ENCODE measurements at places on chromosomes 13 and 19.

DNA sequence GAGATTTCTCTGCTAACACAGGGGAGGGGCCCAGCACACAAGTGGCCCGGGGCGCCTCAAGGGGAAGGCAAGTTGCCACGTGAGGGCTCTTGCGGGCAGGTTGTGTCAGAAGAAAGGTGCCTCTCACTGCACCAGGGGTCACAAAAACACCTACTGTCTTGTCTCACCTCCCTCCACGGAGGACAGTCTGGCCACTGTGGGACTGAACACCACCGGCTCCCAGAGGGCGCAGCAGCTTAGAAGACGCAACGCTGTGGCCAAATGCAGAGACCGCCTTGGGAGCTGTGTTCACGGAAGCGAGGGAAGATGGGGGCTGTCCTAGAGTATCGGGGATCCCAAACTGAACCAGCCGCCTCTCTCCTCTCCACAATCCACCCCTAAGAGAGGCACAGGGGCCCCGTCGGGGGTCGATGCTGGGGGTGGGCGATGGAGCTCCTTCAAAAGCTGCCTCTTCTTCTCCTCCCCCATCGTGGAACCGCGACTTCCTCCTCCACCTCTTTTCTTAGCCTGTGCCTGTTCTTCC, 177.5 kb downstream of the FOXO1 start:
- no peak for DNase-seq

- no peak for DNase-seq
These were observed 295.1 kb downstream of the MYO16 start for GRCh38 chr13:108924541-108924940.

GRCh38 chr13:32135655-32136054, 104.1 kb downstream of the FRY start:
- DNase-seq = no peak

- DNase-seq = no peak
These were observed 292.6 kb downstream of the ENOX1 start for GRCh38 chr13:43494206-43494605.

DNA sequence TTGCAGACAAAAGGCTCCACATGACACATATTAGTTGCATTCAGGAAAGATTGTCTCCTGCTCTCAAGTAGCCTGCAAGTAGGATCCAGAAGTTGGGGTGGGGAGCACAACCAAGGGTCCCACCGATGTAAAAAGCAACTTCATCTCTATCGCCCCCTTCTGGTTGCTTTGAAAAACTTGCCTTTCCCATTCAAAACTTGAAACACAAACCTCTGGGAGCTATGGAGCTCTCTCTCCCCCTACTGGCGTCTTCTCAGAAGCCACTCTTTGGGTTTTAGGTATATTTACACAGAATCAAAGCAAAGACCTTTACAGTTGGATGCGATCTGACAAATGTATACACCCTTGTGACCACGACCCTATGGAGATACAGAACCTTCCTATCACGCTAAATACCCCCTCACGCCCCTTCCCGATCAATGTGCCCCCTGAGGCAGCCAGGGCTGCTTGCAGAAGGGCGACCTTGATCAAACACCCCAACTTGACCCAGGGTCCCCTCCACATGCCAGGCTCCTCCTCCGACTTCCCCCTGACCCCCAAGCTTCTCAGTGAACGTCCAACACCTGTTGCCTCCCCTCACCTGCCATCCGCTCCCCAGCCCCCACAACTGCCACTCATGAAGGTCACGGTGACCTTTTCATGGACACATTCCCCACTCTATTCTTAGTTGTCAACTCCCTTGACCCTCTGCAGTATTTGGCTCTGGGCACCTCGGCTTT, 10.1 kb downstream of the NOSIP start:
- DNase-seq = peak; percentile 96

DNA sequence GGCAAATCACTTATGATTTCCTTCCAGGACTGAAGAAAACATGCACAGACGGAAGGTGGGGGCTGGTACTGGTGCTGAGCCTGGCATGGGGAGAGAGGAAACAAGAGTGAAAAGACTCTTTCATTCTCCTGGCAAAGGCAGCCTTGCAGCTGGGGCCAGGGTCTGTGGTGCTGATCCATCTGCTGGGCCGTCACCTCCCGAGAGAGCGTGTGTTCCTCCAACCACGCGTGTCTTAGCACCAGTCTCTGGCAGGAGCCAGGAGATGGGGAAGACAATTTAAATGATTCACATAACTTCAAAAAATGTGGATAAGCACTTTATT, 23.9 kb upstream of the SPART start:
- no peak for DNase-seq

- no peak for DNase-seq
These were observed 46.3 kb downstream of the C13orf42 start for GRCh38 chr13:51064753-51065152.

DNA sequence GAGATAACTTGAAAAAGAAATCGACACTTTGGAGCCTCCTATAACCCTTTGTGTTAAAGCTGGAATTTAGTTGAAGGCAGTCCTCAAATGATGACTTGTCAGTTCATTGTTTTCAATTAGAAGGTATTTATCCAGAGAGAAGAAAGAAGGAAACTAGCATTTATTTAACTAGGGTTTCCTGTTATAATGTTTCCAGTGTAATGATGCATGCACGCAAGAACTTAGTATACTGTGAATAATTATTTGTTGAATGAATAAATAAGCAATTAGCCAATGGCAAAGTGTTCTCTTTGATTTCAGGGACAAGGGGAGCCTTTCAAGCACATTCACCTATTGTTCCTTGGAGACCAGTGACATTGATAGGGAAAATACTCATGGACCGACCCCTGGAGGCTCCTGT, 307.4 kb downstream of the KLF5 start:
- no peak for DNase-seq

DNA sequence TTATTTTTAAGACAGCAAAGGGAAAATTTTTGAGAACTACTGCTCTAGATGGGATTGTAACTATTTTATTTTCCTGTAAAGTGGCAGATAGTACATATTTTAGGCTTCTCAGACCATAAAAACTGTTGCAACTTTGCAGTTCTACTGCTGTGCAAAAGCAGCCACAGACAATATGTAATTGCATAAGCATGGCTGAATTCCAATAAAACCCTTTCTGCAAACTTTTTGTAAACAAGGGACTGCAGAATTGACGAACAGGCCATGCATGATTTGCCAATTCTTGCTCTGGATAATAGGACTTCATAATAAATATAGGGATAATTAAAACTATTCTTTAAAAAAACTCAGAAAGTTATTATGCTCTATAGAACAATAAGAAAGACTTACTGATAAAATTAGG, 149.1 kb downstream of the SLITRK5 start:
- DNase-seq = no peak

DNA sequence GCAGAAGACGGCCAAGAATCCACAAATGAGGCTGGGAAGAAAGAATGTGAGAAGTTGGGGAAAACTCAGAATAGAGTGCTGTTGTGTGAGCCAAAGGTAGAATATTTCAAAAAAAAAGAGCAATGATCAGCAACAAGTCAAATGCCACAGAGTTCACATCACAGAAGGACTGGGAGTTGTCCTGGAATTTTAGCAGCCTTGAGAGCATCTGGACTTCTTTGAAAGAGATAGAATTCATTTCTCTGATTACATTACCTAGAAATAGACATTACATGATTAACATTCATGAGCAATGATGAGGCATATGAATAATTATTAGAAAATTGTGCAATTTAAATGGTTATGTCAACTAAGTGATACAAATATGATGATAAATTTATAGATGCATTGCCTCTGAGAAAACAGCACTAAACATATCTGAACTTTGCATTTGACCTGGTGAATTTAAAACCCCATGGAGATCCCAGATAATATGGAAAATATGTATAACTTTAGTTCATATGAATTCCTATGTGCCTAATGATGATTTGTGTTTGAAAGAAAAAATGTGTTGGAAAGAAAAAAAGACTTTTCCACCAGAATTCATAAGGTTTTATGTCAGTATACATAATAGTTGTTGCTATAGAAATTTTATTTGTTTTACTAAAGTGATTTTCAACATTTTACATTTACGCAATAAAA, 186.2 kb downstream of the POSTN start:
- DNase-seq = no peak

DNA sequence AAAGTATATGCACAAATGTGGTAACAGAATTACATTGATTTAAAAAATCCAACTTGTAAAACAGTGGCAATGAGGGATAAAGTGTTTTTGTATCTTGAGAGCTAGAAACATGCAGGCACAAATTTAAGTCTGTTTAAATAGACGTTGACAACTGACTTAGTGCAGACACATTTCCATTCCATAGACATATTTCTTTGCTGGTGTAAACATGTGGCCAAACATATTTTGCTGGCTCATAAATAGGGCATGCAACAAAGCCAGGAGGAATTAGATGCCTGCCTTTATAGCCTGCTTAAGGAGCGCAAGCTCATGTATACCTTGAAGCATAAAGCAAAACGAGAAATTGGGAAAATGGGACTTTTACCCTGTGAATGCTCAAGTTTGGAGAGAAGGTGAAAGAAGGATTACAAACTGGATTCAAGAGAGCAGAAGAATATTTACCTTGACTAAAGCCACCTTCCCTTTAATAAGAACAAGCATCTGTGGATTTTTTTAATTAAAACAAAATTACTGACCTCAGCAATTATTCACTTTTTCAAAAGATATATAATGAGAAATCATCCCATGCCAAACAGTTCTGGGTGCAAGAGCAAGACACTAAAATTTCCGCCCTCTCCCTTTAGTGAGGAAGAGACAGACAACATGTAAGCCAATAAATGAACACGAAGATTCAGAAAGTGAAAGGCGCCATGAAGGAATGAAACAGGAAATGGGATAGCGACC, 71.0 kb downstream of the DCT start:
- DNase-seq = no peak

- DNase-seq = no peak
These were observed 3.8 kb upstream of the SLC7A9 start for GRCh38 chr19:32873247-32873959.

GRCh38 chr13:109673477-109673876, 112.9 kb downstream of the IRS2 start:
- DNase-seq = no peak

- DNase-seq = no peak
These were observed 4.7 kb downstream of the DCAF15 start for GRCh38 chr19:13957051-13957450.

- no peak for DNase-seq
These were observed 386.6 kb downstream of the PCDH20 start for GRCh38 chr13:61029064-61029463.

DNA sequence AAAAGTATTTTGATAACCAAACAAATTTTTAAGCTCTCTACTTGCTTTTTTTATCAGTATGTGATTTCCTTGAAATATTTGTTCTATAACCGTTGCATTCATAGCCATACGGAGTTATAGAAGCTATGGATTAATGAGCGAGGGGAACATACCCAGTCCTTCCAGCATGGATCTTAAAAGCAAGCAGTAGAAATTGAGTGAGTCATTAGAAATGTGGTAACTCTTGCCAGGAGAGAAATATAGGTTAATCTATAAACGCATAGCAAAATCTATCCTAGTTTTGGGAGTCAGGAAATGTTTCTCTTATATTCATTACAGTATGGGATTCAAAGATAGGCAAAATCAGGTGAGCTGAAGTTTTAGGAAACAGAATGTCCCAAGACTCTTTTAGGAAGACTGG, 507.4 kb downstream of the DACH1 start:
- DNase-seq = no peak

DNA sequence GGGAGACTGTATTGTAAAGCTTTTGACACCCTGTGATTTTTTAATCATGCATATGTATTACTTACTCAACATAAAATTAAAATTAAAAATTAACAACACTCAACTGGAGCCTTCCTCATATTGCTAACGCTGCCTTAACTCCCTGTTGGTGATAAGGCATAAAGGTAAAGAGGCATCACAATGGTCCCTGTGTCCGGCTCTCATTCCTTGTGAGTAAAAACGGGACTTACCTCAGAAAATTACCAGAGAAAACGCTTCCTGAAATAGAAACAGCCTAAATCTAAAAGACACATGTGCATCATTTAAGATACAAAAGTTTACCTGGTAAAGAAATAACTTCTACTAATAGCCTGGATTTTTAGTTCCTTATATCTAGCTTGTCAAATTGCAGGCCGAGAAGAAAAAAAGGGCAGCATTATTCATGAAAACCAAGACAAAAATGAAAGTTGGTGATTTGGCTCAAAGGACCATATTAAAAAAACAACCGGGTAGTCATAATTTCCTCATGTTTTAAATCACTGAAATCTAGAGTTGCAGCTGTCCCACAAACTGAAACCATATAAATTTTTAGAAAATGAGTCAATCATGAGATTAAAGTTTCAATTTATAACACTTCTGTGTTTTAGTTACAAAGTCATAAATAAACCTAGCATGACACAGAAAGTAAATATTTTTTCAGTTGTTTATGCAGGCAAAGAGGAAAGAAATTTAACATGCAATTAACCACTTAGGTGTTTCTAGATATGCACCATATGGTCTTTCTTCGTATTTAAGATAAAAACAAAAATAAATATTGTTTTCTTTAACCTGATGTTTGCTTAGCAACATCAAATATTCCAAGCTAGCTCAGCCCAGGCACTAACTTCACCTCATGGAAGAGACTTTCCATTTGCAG, 94.7 kb downstream of the MIPEP start:
- no peak for DNase-seq

GRCh38 chr19:34215006-34215665, 39.2 kb upstream of the GARRE1 start:
- DNase-seq = no peak

GRCh38 chr19:43562698-43563241, 12.6 kb downstream of the XRCC1 start:
- DNase-seq = peak; percentile 60

DNA sequence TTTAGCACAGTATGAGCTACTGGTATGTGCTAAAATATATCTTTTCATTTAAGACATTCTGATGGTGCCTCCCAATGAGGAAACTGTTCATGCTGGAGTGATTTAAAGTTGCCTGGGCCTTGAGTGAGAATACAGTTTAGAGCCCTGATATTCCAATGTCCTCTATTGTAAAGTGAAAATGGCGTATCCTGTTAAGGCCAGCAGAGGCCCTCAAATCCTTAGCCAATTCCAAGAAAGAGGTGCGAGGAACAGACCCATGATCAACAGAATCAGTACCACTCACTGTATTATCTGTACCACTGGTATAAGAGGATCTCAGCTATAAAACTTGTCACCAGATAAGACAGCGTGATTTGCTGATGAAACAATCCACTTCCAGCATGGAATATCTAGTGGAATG, 273.1 kb upstream of the SLITRK5 start:
- no peak for DNase-seq

GRCh38 chr13:112161521-112162301, 94.8 kb downstream of the SOX1 start:
- no peak for DNase-seq

GRCh38 chr19:3833578-3834348, 35.1 kb downstream of the ZFR2 start:
- no peak for DNase-seq

DNA sequence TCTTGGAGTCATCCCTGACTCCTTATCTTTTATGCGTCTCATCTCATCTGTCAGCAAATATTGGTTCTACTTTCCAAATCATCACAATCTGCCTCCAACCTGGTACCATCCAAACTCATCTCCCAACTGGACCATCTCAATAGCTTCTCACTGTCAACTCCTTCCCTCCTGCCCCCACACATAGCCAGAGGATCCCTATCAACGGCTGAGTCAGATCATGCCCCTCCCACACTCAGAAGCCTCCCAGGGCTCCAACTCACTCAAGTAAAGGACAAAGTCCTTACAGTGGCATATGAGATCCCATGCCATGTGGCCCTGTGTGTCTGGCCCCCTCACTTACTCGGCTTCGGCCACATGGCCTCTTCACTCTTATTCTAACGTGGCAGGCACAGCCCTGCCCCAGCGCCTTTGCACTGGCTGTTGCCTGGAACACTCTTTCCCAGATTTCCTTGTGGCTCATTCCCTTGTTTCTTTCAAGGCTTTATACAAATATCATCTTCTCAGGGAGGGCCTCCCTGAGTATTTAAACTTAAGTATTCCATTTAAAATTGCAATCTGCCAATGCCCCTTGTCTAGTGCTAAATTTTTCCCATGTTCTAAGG, 4.3 kb downstream of the SPRED3 start:
- DNase-seq = no peak

Data from NCI-H1694 treated with DMSO at 0.1 percent for 48 hours (cell line).